RPMI8226 (cell line): ENCODE measurements at places on chromosomes 12 and 14.

DNA sequence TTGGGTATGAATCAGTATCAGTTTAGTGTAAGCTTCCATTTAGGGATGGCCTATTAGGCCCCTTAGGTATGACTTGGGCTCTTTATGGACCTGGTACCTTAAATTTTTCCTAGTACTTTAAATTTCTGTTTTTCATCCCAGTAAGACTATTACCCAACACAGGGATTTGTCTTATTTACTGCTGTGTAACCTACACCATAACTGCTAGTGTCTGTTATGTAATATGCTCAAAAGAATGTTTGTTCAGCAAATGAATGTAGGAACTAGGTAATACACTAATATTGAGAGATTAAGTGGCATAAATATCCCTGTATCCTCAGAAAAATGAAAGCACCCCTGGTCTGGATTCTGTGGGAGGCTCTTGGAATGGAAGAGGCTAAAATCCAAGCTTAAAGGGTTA, 63.7 kb upstream of the YARS2 start:
- DNase-seq: no peak

DNA sequence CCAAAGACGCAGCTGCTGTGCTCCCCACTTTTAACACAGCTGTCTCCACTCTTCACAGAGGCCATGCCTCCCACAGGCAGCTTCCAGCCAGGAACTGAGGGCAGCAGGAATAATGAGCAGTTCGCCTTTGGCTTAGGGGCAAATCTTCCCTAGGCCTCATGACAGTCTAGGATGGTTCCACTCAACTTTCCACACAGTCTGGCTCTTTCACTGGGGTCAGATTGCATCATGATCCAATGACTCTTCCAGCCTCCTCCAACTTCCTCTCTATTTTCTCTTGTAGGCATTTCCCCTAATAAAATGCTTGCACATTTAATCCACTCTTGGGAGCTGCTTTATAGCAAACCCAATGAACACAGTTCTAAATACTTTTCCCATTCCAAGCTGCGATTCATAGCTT, 271.6 kb upstream of the ATP2B1 start:
- no peak for DNase-seq

DNA sequence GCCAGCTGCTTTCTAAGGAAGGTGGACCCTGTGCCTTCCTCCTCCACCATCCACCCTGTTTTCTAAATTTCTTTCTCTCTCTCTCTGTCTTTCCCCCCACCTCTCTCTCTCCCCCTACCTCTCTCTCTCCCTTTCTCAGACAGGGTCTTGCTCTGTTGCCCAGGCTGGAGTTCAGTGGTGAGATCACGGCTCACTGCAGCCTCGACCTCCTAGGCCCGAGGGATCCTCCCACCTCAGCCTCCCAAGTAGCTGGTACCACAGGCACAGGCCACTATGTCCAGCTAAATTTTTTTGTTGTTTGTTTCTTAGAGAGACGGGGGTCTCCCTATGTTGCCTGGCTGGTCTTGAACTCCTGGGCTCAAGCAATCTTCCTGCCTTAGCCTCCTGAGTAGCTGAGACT, 59.8 kb upstream of the STON2 start:
- no peak for DNase-seq

DNA sequence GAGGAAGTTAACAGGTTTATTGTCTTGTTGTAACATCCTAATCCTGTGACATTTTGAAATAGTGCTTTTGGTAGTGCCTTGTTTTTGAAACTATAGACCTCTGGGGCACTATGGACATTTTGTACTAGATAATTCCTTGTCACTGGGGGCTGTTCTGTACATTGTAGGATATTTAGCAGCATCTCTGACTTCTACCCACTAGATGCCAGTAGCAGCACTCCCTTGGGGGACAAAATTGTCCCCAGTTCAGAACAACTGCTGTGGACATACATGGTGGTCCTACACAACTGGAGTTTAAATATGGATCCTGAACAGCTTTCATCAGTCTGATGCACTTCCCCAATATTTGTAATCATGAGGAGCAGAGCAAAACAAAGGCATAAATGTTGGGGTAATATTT, 264.7 kb downstream of the RAD51B start:
- no peak for DNase-seq

DNA sequence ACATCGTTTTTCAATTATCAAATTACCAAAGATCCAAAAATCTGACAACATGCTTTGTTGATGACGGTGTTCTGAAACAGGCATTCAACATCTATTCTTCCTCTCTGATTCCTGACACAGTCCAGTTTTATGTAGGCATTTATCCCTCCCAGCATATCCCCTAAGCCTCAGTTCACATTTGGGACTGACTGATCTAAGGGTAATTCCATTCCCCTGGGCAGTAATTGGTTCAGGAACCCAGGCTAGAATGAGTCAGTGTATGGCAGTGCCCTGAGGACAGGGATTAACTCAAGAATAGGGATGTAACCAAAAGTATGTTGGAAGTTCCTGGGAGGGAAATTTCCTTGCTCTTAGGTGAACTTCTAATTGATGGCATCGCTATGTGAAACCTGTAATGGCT, 10.3 kb upstream of the PCNX1 start:
- no peak for DNase-seq

- DNase-seq: no peak
Observed at GRCh38 chr14:36952689-36953088, 219.7 kb downstream of the SLC25A21 start.

- no peak for DNase-seq
Observed at GRCh38 chr14:50728836-50729235, 60.7 kb upstream of the SAV1 start.

GRCh38 chr12:54160769-54161480, 27.9 kb downstream of the SMUG1 start:
- DNase-seq: no peak

GRCh38 chr12:25769082-25769945, 189.2 kb upstream of the RASSF8 start:
- no peak for DNase-seq

GRCh38 chr12:44611538-44611937, 264.6 kb downstream of the NELL2 start:
- DNase-seq: no peak

GRCh38 chr12:102462795-102463465, 17.4 kb downstream of the IGF1 start:
- DNase-seq: no peak
